ENCODE measurements at places on chromosomes 5 and 9. TPM values are rescaled to one million over a fixed set of nuclear protein-coding genes. Genes with fewer than 3 reads are reported as not detected.

Gene PTAR1
- 7.7 TPM for polyA plus RNA-seq

Gene SPATA6L
- polyA plus RNA-seq: 1.5 TPM

Gene SYNPO
- 46.3 TPM for polyA plus RNA-seq

Gene SLC25A2
- not detected for polyA plus RNA-seq
